ENCODE measurements at places on chromosomes 7 and 10.
A peak's percentile ranks its signal among the peaks of the same experiment; 100 is the strongest.

DNA sequence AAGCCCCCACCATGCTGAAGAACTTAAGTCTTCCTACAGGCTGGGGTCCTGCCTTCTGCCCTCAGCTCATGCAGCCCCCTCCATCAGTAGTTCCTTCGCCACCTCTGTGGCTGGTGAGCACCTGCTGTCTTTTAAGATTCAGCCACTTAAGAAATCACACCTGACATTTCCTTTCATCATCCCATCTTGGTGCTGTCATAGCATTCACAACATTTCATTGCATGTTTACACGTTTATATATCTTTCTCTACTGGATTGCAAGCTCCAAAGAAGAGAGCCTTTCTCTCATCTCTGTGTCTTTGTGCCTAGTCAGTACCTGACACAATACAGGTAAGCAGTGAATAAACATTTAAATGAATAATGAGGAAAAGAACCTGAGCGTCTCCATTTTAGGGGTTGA lies 38.3 kb downstream of the SND1 start:
- DNase-seq: peak; percentile 12

- no peak for DNase-seq
Measured at GRCh38 chr7:3260401-3260715, 40.7 kb upstream of the SDK1 start.

DNA sequence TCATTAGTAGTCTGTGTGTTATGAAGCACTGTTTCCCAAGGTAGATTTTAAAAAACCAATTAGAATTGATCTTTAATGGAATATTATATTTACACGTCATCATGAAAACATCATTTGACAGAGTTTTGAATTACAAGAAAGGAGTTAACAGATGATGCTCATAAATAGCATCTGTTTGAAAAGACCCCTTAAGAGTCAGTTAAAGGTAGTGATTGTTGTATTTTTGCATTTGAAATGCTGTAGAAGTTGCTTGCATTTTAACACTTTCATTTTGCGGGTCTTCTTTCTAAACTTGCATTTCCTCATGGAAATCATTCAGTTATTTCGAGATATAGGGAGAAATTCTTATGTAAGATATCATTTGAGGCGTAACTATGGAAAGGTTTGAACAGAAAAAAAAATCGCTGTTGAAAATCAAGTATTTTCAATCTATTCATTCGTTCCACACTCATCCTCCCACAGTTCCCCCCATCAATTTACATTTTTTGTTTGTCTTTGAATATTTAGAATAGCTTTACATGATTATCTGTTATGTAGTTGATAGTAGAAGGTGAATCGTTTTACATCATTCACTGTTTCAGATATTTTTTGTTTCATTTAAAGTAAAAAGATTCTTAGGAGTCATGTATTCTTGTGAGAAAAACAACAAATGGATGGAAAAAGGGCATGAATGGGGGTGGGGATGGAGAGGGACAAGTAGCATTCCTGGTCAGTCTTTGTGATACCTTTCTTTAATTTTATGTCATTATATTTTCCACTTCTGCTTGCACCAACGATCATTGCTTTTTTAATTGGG lies 3.0 kb upstream of the SKIDA1 start:
- DNase-seq: no peak

- no peak for DNase-seq
Measured at GRCh38 chr7:76407718-76408117, 1.8 kb downstream of the SSC4D start.

DNA sequence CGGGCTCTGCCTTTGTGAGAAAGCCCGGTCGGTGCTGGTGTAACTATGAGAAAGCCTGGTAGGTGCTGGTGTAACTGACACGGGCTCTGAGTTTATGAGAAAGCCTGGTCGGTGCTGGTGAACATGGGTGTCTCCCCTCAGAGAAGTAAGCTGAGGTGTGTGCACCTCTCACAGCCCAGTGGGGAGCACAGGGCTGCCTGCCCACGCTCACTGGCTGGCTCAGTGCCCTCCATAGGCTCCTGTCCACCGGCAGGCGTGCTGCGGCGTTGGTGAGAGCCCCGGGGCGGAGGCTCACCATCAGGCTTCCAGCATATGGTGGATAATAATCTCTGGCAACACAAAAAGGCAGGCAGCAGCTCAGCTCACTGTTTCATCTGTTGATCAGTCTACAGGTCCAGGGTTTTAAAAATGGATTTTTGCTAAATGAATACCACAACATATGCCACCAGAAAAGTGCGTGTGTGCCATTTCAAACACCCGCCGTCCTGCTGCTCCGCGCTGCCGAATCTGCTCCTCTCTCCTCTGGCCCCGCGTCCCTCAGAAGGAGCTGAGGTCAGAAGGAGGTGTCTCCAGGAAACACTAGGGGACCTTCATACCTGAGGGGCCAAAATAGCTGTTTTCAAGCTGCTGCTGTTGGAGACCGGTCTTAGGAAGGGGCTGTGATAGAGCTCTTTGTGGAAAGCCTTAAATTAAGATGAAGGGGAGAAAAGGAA lies 365.7 kb downstream of the DNAJB6 start:
- DNase-seq: no peak

GRCh38 chr7:29479301-29480200 lies 84.1 kb upstream of the PRR15 start:
- DNase-seq: no peak

DNA sequence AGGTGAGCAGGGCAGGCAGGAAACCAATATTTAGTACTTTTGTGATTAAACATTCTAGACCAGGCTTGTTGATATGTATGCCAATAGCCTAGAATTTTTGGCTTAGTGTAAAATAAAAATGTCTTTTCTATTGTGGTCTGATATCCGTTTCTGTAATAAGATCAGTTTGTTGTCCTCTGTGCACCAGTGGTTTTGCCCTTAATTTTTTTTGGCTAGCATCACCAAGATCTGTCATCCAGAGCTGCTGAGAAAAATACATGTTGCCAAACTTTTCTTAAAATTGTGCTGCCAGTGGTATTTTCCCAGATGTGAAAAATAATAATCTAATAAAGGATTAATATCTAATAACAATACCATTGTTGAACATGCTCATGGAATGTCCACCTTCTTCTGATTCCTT lies 115.6 kb downstream of the TWIST1 start:
- no peak for DNase-seq

DNA sequence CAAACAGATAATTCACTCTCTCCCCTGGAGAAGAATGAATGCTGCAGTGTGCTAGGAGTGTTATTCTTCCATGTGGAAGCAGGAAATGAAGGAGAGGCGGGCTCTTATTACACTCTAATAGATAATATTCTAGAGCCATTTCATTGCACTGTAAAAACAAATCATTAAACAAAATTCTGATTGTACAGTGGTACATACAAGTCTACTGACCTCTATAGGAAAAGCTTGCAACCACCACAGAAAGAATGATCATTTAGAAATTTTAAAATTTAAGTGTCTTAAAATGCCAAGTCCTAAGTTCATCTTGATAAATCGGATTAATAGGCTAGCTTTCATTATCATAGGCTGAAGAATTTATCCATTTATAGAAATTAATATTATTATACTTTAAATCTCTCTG lies 960.3 kb upstream of the LRRN3 start:
- DNase-seq: no peak
